Activated CD8-positive, alpha-beta T cell treated with anti-CD3 and anti-CD28 coated beads, Interleukin-2, amount 10 ng/mL, durations not matched to agents 7 days and 5 days (primary cell): ENCODE measurements at places on chromosomes 11 and 22. TPM values are rescaled to one million over a fixed set of nuclear protein-coding genes. Genes with fewer than 3 reads are reported as not detected.

DNA sequence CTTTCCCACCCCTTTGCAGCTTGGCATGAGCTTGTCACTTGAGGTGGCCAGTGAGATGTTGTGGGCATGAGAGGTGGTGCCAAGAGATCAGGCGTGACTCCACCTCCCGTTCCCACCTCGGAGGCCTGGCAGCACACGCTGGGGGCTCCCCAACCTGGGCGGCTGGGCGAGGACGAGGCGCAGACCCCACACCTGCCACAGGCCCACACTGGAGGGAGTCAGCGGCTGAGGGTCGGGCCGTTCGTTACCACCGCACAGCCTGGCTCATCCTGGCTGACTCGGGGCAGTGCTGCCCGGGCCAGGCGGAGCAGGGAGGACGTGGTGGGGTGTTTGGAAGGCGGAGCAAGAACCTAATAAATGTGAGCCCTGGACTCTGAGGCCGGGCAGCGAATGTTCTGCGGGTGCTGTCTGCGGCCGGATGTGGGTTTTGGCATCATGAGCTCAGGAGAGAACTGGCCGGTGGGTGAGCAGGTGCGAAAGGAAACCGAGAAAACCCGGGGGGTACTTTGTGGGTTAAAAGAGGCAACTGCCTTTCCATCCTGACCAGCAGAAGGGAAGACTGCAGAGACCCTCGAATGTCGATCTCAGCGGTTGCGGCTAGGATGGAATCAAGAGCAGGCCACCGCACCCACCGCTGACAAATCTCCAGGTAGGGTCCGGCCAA lies 10.2 kb upstream of the IFITM3 start:
- DNase-seq = peak; percentile 71
- peak overlapping the region; percentile 86 for H3K27ac ChIP-seq
- no peaks in the 10 kb centered on the region for H3K27me3 ChIP-seq
- H3K4me3 ChIP-seq = peak overlapping the region; percentile 64
- H3K4me1 ChIP-seq = peaks cover 81% of the 10 kb centered on the region

- DNase-seq = no peak
- H3K36me3 ChIP-seq = no peaks in the 10 kb centered on the region
- no peaks in the 10 kb centered on the region for H3K4me1 ChIP-seq
- no peak overlapping the region for H3K4me3 ChIP-seq
- H3K27ac ChIP-seq = no peak overlapping the region
Measured at GRCh38 chr11:1028291-1028540, 8.3 kb downstream of the MUC6 start.

GRCh38 chr22:26894766-26895485 lies 237.5 kb downstream of the MIAT start:
- H3K36me3 ChIP-seq = no peaks in the 10 kb centered on the region
- DNase-seq = peak; percentile 17
- no peak overlapping the region for H3K4me3 ChIP-seq
- H3K27ac ChIP-seq = no peak overlapping the region
- no peaks in the 10 kb centered on the region for H3K4me1 ChIP-seq
- no peaks in the 10 kb centered on the region for H3K27me3 ChIP-seq

Gene CADM1
- 0.74 TPM for total RNA-seq

Gene ACRV1
- not detected for total RNA-seq

Gene GAL
- not detected for total RNA-seq

DNA sequence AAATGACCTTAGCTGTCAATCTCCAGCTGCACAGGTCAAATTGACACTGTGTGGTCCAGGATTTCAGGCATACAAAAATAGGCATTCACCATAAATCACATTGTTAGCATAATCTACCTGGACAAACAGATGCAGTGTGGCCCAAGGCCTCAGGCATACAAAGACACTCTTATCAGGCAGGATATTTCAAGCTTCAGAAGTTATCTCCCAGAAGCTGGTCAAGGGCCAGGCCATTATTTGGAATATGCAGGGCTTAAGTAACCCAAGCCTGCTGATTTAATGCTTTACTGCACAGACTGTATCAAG lies 25.5 kb upstream of the HORMAD2 start:
- H3K4me3 ChIP-seq = no peak overlapping the region
- H3K36me3 ChIP-seq = no peaks in the 10 kb centered on the region
- H3K27me3 ChIP-seq = peaks cover 6% of the 10 kb centered on the region
- H3K27ac ChIP-seq = no peak overlapping the region
- H3K4me1 ChIP-seq = no peaks in the 10 kb centered on the region

DNA sequence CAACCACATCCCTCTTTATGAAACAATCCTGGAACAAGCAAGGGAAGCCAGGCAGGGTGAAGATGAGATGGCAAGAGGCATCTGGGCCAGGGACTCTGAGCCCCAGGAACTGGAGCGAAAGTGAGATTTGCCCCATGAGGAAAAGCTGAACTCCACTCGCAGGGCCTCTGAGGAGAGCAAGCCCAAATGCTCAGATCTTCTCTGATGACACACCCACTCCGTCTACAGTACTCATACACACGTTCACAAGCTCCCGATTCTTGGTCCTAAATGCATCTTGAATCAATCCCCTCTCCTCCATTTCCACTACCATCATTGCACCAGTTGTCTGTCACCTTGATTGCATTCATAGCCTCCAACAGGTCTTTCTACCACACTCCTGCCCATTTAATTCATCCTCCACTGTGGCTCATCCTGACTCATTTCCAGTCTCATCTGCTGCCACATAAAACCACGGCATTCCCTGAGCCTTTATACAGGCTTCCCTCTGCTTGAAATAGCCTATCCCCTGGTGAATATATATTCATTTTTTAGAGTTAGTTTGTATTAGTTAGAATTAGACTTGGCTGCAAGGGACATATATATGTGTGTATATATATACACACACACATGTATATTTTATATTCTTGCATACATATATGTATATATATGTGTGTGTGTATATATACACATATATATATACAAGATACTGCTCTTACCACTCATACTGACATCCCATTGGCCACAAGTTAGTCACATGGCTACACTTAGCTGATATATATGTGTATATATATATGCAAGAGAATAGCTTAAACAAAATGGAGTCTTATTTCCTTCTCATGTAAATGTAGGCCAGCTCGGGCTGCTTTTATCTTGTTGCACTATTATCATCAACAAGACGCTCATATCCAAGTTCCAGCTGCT lies 1.4 kb upstream of the APOA5 start:
- H3K4me3 ChIP-seq = no peak overlapping the region
- H3K27me3 ChIP-seq = peaks cover 9% of the 10 kb centered on the region
- no peaks in the 10 kb centered on the region for H3K36me3 ChIP-seq
- no peak for DNase-seq
- H3K4me1 ChIP-seq = peaks cover 20% of the 10 kb centered on the region

GRCh38 chr11:133525976-133526375 lies 6.3 kb downstream of the OPCML start:
- DNase-seq = no peak
- no peak overlapping the region for H3K27ac ChIP-seq
- H3K36me3 ChIP-seq = no peaks in the 10 kb centered on the region
- H3K4me3 ChIP-seq = no peak overlapping the region

Gene DGCR6
- 1.3 TPM for total RNA-seq

DNA sequence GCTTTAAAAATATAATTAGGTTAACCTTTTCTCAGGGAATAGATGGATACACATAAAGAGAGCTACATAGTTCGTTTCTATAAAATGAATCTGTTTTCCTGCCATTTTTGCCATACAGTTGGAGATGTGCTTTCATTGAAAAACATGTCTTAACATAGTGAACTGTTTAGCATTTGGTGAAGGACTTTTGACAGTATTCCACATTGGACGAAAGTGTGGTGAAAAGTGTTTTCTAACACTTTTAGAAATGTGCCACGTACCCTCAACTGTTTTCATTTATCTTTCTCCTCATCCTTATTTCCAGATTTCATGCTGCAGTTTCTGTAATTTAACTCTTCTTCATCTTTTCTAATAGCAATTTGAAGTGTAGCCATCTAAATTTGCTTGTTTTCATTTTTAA lies 249.1 kb upstream of the MTNR1B start:
- H3K4me1 ChIP-seq = no peaks in the 10 kb centered on the region
- H3K27ac ChIP-seq = no peak overlapping the region
- no peak for DNase-seq
- no peaks in the 10 kb centered on the region for H3K36me3 ChIP-seq

DNA sequence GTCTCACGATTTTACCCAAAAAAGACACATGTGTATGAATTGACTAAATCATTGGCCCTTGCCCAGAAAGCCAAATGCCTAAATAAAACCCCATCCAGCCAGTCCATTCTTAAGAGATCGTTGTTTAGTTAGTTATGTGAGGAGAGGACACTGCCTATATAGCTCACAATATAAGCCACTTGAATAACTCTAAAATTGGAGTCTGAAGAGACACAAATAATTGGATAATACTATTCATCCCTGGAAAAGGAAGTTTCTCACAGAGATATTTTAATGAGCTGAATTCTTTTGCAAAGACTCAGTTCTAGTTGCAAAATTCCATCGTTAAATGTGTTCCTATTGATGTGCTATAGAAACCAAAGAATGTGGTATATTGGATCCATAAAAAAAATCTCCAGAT lies 176.7 kb downstream of the SOX6 start:
- no peak overlapping the region for H3K4me3 ChIP-seq
- H3K27me3 ChIP-seq = no peaks in the 10 kb centered on the region
- H3K36me3 ChIP-seq = no peaks in the 10 kb centered on the region

GRCh38 chr11:9250139-9250582 lies 15.0 kb downstream of the DENND5A start:
- peaks cover 21% of the 10 kb centered on the region for H3K36me3 ChIP-seq
- H3K27ac ChIP-seq = peak overlapping the region; percentile 77
- H3K4me3 ChIP-seq = peak overlapping the region; percentile 57
- peaks cover 74% of the 10 kb centered on the region for H3K4me1 ChIP-seq

DNA sequence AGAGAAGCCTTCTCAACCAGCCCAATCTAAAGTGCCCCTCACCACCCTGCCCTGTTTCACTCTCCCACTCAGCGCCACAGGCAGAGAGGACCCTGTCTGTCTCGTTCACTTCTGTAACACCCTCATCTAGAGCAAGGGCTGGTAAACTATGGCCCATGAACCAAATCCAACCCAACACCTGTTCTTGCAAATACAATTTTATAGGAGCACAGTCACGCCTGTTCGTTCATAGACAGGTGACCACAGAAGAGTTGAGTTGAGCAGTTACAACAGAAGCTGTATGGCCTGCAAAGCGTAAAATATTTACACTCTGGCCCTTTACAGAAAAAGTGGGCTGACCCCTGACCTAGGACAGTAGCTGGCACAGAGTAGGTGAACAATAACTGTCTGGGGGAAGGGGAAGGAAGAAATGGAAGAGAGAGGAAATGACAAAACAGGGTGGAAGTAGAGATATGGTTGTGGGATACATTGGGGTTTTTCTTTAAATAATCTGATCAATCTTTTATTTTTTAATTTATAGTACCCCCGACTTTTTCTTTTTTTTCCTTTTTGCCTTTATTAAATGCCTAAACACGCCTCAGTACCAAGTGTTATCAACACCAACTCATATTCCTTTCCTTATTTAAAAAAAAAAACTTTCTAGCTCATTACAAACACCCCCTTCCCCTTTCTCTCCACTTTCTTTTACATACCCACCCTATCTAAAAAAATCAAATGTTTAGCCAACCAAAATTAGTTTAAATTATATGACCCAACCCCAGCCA lies 20.9 kb downstream of the SERPIND1 start:
- DNase-seq = no peak
- H3K36me3 ChIP-seq = peaks cover 38% of the 10 kb centered on the region
- no peaks in the 10 kb centered on the region for H3K27me3 ChIP-seq
- no peaks in the 10 kb centered on the region for H3K4me1 ChIP-seq
- H3K4me3 ChIP-seq = no peak overlapping the region

Gene SLC22A6
- total RNA-seq = not detected

Gene LRRC75B
- 1.3 TPM for total RNA-seq

Gene KLHDC7B
- total RNA-seq = 12.0 TPM

DNA sequence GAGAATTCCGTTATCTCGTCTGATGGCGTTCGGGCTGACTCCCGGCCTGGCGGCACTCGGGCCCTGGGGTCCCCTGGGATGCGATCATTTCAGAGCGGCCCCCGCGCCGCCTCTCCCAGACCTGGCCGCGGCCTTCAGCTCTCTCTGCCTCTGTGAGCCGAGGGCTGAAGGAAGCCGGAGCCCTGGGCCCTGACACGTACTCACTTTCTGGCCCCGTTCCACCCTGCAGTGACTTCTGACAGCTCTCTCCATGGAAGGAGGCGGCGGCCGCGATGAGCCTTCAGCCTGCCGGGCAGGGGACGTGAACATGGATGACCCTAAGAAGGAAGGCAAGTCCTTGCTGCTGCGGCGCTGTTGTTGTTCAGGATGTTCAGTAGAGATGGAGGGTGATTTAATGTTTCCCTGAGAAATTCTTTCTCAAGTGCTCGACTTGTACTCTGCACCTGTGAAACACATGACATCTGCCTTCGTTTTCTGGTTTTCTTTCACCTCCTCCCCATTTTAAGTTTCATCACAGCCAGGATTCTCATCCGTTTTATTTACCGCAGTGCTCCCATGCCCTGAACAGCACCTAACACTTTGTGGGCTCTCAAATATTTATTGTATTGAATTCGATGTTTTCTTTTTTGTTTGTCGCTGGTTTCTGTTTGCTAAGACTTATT lies 612 bp downstream of the GTSE1 start:
- peak overlapping the region; percentile 89 for H3K4me3 ChIP-seq
- peak overlapping the region; percentile 77 for H3K27ac ChIP-seq
- H3K27me3 ChIP-seq = no peaks in the 10 kb centered on the region
- DNase-seq = peak; percentile 41
- peaks cover 65% of the 10 kb centered on the region for H3K4me1 ChIP-seq

DNA sequence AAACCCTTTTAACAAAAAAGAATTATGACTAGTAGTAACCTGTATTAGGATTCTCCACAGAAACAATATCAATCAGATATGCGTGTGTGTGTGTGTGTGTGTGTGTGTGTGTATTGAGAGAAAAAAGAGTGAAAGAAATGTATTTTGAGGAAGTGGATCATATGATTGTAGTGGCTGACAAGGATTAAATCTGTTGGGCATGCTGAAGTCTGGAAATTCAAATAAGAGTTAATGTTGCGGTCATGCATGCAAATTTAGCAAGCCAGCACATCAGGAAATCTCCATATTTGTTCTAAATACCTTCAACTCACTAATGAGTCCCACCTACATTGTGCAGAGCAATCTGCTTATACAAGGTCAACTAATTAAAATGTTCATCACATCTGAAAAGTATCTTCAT lies 46.8 kb upstream of the IGLL5 start:
- no peaks in the 10 kb centered on the region for H3K36me3 ChIP-seq
- peaks cover 19% of the 10 kb centered on the region for H3K27me3 ChIP-seq
- no peak overlapping the region for H3K27ac ChIP-seq
- H3K4me3 ChIP-seq = no peak overlapping the region

- peaks cover 6% of the 10 kb centered on the region for H3K4me1 ChIP-seq
- H3K4me3 ChIP-seq = no peak overlapping the region
- H3K27ac ChIP-seq = no peak overlapping the region
- no peak for DNase-seq
Measured at GRCh38 chr11:78277314-78277994, 88.7 kb downstream of the USP35 start.

- H3K27ac ChIP-seq = no peak overlapping the region
- H3K4me3 ChIP-seq = no peak overlapping the region
- no peaks in the 10 kb centered on the region for H3K36me3 ChIP-seq
- DNase-seq = no peak
- H3K27me3 ChIP-seq = no peaks in the 10 kb centered on the region
Measured at GRCh38 chr22:41480397-41480735, 11.4 kb downstream of the ACO2 start.

Gene RAB3IL1
- total RNA-seq = not detected

Gene ZC3H7B
- 50.8 TPM for total RNA-seq

Gene CCDC73
- not detected for total RNA-seq

Gene PAX6
- not detected for total RNA-seq
